ENCODE measurements at places on chromosomes 7 and 10.

DNA sequence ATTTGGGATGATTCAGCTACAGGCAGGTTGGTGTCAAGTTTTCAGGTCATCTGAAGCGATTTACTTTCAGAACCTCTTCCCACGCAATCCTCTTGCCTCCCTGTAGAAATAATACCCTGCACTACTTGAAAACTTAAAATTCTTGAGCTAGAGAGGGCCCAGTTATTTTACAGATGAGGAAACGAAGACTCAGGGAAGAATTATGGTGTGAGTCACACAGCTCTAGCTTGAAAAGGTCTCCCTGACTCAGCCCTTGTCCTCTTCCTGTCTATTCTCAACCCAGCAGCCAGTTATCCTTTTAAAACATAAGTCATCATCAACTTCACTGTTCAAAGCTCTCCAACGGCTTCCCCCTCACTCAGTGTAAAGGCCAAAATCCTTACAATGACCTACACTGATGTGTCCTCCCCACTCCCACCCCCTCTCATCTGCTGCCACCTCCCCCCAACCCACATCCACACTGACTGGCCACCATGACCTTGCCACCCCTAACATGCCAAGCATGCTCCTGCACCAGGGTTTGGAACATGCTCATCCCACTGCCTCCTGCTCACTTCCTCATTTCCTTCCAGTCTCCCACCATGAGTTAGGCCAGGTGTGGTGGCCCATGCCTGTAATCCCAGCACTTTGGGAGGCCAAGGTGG lies 3.4 kb downstream of the DNMBP start:
- no peak for DNase-seq

DNA sequence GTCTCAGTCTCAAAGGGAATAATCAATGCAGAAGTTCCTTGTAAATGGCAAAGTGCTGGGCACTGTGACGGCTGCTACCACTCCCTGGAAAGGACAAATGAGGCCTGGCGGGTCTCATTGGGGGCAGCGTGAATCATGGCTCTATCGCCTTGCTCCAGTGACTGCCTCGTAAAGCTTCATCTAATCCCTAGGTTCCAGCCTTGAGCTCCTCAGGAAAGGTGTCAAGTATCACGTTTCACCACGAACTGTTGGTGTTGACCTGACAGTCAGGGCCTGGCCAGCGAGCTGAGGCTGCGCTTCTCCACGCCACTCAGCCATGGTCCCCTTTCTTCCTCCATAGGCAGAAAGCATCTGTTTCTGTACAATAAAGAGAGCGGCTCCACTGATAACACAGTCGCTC lies 126.7 kb upstream of the ZNF32 start:
- DNase-seq: no peak

- DNase-seq: no peak
Measured at GRCh38 chr7:1800902-1801301, 130.8 kb downstream of the ELFN1 start.

- DNase-seq: no peak
Measured at GRCh38 chr7:13904007-13904406, 85.5 kb downstream of the ETV1 start.

- no peak for DNase-seq
Measured at GRCh38 chr10:56142092-56142728, 218.8 kb downstream of the ZWINT start.

DNA sequence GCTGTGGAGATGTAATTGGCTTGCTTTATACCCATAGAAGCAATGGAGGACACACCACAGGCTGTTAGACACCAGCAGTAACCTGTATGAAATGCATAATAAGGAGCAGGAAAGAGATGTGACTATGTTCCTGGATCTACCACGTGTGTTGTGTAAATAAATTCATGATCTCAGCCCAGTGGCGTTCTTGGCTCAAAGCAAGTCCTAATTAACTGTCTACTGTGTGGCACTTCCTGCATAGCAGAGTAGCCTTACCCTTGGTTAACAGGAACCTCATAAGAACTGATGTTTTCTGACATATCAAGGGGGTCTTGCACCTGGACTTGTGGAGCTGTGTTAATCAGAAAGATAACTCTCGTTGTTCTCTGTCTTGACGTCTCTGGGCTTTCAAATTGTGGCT lies 25.7 kb upstream of the FAM180A start:
- peak; percentile 34 for DNase-seq

DNA sequence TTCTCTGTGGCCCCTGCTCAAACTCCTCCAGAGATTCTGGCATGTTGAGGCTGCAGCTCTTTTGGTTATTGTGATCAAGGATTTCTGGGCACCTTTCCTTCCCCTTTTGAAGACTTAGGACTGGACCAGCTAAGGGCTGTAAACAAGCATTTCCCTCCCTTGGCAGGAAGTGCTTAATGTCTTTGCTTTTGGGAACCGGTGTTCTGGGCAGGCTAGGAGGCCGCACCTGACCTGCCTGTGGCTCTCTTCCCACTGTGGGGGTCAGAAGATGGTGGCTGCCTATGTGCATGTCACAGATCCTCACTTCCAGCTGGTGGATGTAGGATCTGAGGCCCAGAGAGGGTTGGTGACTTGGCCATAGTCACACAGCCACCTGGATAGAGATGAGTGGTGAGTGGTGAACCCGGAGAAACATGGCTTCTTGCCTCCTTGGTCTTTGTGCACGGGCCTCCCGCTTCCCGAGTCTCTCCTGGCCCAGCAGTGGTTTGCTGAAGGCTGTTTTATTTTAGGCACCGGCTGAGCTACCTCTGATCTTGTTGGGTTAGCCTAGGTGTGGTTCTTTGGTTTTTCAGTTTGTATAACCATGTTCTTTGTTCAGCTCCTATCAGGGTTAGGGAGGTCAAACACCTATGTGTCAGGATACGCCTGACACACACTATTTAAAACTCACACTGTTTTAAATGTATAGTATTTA lies 82.0 kb downstream of the GRK5 start:
- DNase-seq: no peak

- no peak for DNase-seq
Measured at GRCh38 chr7:139180700-139181311, 50.2 kb upstream of the UBN2 start.

- DNase-seq: no peak
Measured at GRCh38 chr7:123346766-123347165, 147.0 kb upstream of the SLC13A1 start.

- no peak for DNase-seq
Measured at GRCh38 chr10:6297522-6297921, 94.8 kb downstream of the PFKFB3 start.

DNA sequence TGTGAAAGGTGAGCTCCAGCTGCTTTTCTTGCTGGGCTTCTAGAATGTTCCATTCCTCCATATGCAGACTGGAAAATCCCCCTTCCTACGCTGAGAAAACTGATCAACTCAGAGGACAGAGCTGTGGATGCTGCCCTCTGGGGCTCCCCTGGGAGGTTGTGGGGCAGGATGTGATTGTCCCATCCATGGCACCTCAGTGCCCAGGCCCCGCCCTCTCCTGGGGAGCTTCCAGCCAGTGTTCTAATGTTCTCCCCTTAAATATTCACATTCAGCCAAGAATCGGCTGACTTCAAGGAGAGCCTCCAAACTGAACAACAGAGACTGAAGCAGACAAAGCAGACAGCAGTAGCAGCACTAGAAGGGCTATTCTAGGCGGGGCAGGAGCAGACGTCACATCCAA lies 55.0 kb downstream of the RAMP3 start:
- no peak for DNase-seq

GRCh38 chr10:85537561-85537960 lies 829.0 kb downstream of the GRID1 start:
- no peak for DNase-seq

GRCh38 chr10:110643035-110643652 lies 992 bp upstream of the RBM20 start:
- no peak for DNase-seq

- peak; percentile 46 for DNase-seq
Measured at GRCh38 chr10:91006001-91006751, 85.3 kb upstream of the ANKRD1 start.

GRCh38 chr7:107641676-107642075 lies 19.0 kb upstream of the SLC26A4 start:
- peak; percentile 96 for DNase-seq

DNA sequence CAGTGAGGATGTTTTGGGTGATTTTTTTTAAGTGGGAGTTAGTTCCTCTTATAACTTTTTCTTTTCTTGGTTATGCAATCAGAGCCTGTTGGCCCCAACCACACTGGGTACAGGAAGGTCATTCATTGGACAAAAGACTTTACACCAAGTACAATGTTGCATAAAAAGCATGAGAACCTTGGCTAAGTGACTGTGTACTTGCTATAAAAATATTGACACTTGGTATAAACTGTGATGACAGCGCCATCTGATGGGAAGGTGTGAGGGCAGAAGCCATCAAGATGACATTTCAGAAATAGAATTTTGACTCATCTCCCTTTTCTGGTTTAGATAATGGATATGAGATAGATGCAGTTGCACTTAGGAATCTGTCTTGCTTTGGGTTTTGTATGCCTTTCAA lies 126.4 kb upstream of the CCDC6 start:
- peak; percentile 66 for DNase-seq

GRCh38 chr10:114987995-114988394 lies 50.0 kb downstream of the TRUB1 start:
- DNase-seq: no peak

DNA sequence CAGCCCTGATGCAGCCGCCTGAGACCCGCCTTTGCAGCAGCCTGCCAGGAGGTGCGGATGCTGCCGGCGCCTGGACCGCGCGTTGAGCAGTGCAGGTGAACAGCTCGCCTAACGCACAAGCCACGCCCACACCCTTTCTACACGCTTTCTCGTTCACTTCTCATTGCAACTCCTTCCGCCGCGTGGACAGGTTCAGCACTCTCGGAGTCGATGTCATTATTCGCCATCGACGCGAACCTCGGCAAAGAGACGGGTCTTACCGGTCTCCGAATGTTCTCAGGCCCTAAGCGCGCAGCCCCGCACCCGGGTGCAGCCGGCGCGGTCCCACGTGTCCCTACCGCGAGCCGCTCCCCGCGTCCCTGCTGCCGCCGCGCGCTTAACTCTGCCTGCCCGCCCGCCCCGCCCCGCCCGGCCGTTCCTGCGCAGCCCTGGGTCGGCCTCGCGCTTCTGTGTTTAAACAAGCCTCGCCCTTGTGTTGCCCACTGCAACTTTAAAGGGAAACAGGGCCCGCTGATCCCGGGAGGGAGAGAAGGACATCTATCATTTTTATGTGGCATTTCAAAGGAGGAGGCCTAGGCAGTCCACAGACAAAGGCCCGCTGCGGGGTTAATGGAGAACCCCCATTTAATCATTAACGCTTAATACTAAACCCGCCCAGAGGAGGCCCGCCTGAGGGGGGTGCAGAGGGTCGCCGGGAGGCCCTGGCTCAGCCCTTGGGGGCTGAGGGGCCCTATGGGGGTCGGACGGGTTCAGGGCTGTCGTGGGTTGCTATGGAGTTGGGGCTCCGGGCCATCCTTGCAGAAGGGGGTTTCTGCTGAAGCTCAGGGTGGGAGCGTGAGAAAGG lies 128.5 kb downstream of the WDR11 start:
- DNase-seq: no peak

DNA sequence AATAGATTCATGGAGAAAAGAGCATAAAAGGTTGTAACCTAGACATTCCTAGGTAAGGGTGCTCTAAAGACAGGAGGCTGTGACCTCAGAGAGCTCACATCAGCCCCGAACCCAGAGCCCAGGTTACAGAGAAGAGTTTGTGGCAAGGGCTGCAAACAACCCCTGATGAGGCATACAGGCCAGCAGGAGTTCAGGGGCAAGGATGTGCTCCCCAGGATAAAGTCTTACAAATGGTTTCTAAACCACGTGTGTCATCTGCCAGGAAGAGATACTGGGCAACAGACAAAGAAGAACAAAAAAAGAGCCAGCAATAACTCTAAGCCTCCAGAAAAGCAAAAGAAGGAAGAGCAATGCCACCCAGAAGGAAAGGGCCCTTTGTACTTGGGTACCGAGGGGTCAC lies 27.7 kb downstream of the NCAPG2 start:
- DNase-seq: no peak

- no peak for DNase-seq
Measured at GRCh38 chr7:3165681-3166580, 122.3 kb upstream of the CARD11 start.

DNA sequence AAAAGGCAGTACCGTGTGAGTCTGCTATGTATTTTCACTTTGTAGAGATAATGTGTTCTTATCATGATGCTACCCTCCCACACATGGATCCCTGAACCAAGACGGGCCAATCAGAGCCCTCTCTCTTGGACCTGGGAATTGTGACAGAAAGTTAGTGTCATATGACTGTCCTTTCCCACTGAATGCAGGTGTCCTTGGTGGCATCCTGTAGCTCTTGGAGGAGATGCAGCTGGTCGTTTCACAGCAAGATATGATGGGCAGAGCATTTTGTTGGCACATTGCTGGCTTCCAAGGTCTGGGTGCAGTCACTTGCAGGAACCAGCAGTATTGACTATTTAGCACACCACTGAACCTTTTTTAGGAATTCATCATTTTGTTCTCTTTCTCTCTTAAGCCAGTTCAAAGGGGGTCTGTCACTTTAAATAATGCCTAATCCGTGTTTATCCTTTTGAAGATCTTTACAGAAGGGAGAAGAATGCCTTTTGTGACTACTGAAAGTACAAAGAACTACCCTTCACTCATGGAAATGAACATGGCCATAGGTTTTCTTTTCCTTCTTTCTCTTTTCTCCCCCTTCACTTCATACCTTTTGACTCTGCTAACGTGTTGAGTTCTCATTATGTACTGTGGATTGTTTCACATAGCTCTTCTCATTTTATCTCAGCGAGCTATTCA lies 125.1 kb downstream of the PLXDC2 start:
- DNase-seq: no peak

- DNase-seq: no peak
Measured at GRCh38 chr10:28991333-28992270, 297.3 kb upstream of the LYZL1 start.

GRCh38 chr7:152117356-152117755 lies 91.9 kb downstream of the GALNT11 start:
- no peak for DNase-seq

DNA sequence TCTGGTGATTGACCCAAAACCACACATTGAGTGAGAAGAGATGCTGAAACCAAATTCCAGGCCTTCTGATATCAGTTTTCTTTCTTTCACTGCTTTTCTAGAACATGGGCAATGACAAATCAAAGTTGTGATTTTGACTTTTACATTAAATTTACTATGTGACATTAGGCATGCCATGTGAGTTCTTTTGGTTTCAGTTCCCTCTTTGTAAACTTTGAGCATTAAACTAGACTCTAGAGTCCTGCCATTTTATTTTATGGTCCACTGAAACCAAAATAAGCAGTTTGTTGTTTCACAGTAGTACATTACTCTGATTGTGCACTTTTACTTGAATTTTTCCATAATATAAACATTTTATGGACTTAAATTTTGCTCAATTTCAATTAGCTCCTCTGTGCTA lies 381.1 kb upstream of the SEMA3D start:
- DNase-seq: no peak

GRCh38 chr7:137846549-137846826 lies 286 bp downstream of the DGKI start:
- no peak for DNase-seq

DNA sequence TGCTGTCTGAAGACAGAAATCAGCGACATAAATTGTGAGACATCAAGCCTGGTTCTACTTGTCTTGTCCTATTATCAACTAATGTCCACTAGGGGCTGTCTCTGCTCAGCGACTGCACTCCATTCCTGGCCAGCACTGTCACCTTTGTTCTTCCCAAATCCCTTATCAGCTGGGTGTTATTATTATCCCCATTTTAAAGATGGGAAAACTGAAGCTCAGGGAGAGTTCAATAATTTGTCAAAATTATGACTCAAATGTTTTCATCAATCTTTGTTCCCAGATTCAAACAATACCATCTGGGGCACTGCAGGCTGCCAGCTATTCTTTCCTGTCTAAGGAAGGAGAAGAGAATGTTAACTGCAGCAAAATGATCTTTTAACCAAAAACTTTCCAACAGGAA lies 431.6 kb upstream of the NFE2L3 start:
- peak; percentile 4 for DNase-seq

Measured in NCI-H1694 (cell line).